ENCODE measurements at places on chromosomes 13 and 19. TPM values are rescaled to one million over a fixed set of nuclear protein-coding genes. Genes with fewer than 3 reads are reported as not detected.
A peak's percentile ranks its signal among the peaks of the same experiment; 100 is the strongest.

GRCh38 chr13:109481040-109481439 is 305.3 kb downstream of the IRS2 start:
- no peak for DNase-seq

DNA sequence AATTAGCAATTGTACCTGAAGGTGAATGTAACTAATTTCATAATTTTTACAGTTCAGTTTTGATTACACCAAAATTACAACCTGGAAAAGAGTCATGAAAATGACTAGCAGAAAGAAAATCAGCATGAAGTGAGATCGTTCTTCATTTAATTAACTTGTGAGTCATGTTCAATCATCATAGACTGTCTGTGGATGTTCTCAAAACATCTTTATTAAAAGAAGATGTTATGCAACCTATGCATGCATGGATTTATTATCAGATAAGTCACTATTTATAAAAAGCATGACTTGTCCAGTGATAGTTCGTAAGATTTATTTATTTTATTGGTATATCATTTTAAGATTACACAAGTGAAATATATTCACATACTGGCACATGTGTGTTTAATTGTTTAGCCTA is 245.9 kb downstream of the ITGBL1 start:
- DNase-seq: no peak

DNA sequence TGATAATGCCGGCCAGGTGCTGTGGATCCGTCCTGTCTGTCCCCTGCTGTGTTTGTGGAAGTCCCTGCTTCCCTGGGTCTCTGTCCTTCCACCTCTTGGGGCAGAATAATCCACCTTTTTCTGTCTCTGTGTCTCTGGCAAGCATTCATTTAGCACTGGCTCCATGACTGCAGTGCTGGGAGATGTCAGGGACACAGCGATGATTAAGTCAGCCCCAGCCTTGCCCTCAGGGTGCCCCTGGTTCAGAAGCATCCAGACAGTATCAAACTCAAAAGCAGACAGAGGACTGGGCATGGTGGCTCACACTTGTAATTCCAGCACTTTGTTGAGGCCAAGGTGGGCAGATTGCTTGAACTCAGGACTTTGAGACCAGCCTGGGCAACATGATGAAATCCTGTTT is 1.5 kb downstream of the HIPK4 start:
- DNase-seq: no peak

- no peak for DNase-seq
Observed at GRCh38 chr13:75418997-75419396, 63.0 kb downstream of the TBC1D4 start.

- no peak for DNase-seq
Observed at GRCh38 chr13:98195054-98195791, 18.2 kb upstream of the RNF113B start.

GRCh38 chr13:36766295-36766694 is 52.7 kb upstream of the RFXAP start:
- no peak for DNase-seq

DNA sequence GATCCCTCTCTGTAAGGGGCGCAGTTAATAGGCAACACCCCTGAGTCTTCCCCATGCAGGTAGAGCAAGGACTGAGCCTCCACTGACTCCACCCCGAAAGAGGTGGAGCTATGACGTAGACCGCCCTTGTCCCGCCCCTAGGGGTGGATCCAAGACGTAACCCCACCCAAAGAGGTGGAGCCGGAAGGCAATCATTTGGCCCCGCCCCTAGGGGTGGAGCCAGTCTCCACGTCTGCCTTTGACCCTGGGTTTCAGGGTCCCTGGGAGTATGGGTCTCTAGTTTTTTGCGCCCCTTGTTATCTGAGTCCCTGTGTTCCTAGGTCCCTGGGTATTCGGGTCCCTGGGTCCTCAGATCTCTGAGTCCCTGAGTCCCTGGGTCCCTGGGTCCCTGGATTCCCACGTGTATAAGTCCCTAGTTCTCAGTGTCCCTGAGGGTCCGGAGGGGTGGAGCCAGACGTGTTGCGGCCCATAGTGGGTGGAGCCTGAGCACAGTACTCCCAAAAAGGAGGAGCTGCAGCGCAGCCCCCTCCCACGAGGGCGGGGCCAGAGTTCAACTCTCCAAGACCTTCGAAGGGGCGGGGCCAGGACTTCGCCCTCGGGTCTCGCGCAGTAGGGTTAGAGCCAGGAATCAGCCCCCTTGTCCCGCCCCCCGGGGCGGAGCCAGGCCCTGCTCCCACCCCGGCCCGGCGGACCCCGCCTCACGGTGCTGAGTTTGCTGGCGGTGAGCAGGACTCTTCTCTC is 5.3 kb downstream of the DENND1C start:
- peak; percentile 41 for DNase-seq

DNA sequence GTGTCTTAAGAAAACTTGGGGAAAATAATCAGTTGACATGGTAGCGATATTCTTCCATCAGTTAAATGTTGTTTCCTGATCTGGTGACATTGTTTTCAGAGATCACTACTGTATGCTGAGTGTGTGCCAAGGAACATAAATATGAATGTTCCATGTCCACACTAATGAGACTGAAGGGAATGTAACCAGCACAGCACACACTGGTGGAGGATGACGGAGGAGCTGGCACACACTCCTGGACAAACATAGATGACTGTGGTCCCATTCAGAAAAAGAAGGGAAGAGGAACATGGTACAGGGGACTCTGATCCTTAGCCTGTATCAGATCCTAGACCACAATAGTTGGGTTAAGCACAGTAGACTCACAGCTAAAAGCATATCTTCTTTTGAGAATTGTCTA is 574.8 kb downstream of the MYO16 start:
- DNase-seq: no peak

- DNase-seq: no peak
Observed at GRCh38 chr13:90750021-90750420, 597.5 kb upstream of the MIR17HG start.

- no peak for DNase-seq
Observed at GRCh38 chr13:35736876-35737275, 260.4 kb upstream of the MAB21L1 start.

The ZNF544 gene
- 6.6 TPM for total RNA-seq

The KIR3DL1 gene
- not detected for total RNA-seq

The ZNF541 gene
- total RNA-seq: 0.69 TPM

The GNA15 gene
- total RNA-seq: not detected

The IZUMO2 gene
- not detected for total RNA-seq

The N4BP2L1 gene
- total RNA-seq: 0.20 TPM
